ENCODE measurements at places on chromosomes 12 and 14. TPM values are rescaled to one million over a fixed set of nuclear protein-coding genes. Genes with fewer than 3 reads are reported as not detected.

CAND1 gene
- total RNA-seq: 195 TPM

FGF6 gene
- total RNA-seq: not detected

PPM1A gene
- total RNA-seq: 62.2 TPM

MSI1 gene
- total RNA-seq: 229 TPM

ISCU gene
- 48.4 TPM for total RNA-seq

PPM1H gene
- 6.3 TPM for total RNA-seq

DNA sequence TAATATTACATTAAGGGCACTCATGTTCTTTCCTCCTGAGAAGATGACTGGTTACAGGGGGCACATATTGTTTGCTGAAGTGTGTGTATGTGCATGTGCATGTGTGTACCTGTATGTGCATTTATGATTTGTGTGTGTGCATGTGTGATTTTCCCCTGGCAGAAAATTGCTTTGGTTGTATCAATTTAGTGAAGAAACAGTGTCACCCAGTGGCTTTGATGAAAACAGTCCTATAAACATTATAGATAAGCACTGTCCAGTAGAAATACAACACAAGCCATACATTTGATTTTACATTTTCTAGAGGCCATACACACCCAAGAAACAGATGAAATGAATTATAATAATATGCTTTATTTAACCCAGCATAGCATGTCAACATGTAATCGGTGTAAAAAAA is 8.6 kb downstream of the PDE3A start:
- no peaks in the 10 kb centered on the region for H3K36me3 ChIP-seq
- H3K27me3 ChIP-seq: peaks cover 4% of the 10 kb centered on the region
- H3K27ac ChIP-seq: no peak overlapping the region

DNA sequence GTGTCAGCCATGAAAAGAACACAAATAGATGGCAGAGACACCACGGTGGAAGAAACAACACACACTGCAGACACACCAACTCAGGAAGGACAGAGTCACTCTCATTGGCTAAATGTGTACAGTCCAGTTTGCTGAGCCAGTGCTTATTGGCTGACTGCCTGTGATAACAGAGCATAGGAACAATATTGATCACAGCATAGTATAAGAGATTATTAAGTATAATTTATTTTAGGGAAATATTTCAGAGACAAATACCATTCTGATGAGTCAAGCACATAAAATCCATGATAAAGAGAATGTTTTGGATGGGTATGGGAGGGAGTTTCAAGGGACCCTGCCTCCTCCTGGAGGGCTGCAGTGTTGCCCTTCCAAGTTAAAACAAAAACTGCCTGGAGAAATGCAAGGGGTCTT is 50.9 kb downstream of the BTG1 start:
- no peak overlapping the region for H3K27ac ChIP-seq
- no peaks in the 10 kb centered on the region for H3K4me1 ChIP-seq
- no peaks in the 10 kb centered on the region for H3K27me3 ChIP-seq
- H3K4me3 ChIP-seq: no peak overlapping the region
- DNase-seq: no peak

DNA sequence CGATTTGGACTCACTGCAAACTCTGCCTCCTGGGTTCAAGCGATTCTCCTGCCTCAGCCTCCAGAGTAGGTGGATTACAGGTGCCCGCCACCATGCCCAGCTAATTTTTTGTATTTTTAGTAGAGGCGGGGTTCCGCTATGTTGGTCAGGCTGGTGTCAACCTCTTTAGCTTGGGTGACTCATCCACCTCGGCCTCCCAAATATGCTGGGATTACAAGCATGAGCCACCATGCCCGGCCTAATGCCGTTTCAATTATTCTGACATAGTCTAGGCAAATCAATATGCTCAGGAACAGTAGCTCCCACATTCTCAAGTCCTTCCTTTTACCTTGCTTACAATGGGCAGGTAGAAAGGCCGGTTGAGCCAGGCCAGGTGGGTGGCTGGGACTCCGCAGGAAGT is 82.0 kb upstream of the EEA1 start:
- no peak for DNase-seq
- H3K36me3 ChIP-seq: no peaks in the 10 kb centered on the region
- no peaks in the 10 kb centered on the region for H3K4me1 ChIP-seq
- H3K27me3 ChIP-seq: peaks cover 2% of the 10 kb centered on the region
- H3K4me3 ChIP-seq: no peak overlapping the region

DNA sequence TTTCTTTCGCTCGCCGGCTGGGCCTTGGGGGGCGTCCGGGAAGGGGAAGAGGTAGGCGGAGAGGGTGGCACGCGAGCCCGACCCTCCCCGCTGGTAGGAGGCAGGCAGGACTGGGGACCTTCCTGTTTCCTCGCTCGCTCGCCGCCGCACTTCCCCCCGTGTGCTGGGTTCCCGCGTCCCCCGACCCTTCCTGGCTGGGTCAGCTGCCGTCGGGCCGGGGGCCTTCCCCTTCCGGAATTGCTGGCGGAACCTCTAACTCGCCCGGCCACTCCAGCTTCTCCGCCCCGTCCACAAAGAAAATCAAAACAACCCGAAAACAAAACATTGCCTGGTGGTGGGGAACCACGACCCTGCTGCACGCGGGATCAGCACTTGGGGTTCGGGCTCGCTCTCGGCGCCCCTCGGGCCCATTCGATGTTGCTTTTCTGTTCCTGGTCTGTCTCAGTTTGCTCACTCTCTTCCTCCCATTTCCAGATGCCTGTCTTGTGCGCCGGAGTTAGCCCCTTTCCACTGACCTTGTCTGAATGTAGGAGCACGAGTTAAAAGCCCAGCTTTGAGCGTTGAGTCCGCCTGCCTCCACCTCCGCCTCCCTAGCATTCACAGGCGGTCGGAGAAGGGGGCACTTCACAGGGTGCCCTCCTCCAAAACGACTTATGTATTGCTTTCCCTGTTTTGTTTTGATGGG is 581 bp downstream of the PAPOLA start:
- H3K36me3 ChIP-seq: no peaks in the 10 kb centered on the region
- peak overlapping the region; percentile 95 for H3K27ac ChIP-seq
- DNase-seq: peak; percentile 73
- peaks cover 6% of the 10 kb centered on the region for H3K27me3 ChIP-seq
- peaks cover 22% of the 10 kb centered on the region for H3K4me1 ChIP-seq
- peak overlapping the region; percentile 99 for H3K4me3 ChIP-seq

- H3K27me3 ChIP-seq: peaks cover 5% of the 10 kb centered on the region
- peaks cover 31% of the 10 kb centered on the region for H3K4me1 ChIP-seq
- no peak for DNase-seq
- no peaks in the 10 kb centered on the region for H3K36me3 ChIP-seq
- peak overlapping the region; percentile 29 for H3K27ac ChIP-seq
These were observed 51.2 kb downstream of the GALNT8 start for GRCh38 chr12:4771172-4771959.

- H3K4me1 ChIP-seq: peaks cover 26% of the 10 kb centered on the region
- H3K4me3 ChIP-seq: peak overlapping the region; percentile 20
- peaks cover 11% of the 10 kb centered on the region for H3K27me3 ChIP-seq
- no peaks in the 10 kb centered on the region for H3K36me3 ChIP-seq
- H3K27ac ChIP-seq: no peak overlapping the region
These were observed 10.3 kb downstream of the FBRSL1 start for GRCh38 chr12:132500142-132500855.

GRCh38 chr14:65344011-65344410 is 68.5 kb upstream of the FUT8 start:
- H3K27me3 ChIP-seq: peaks cover 2% of the 10 kb centered on the region
- no peak for DNase-seq
- no peak overlapping the region for H3K4me3 ChIP-seq
- no peaks in the 10 kb centered on the region for H3K36me3 ChIP-seq

DNA sequence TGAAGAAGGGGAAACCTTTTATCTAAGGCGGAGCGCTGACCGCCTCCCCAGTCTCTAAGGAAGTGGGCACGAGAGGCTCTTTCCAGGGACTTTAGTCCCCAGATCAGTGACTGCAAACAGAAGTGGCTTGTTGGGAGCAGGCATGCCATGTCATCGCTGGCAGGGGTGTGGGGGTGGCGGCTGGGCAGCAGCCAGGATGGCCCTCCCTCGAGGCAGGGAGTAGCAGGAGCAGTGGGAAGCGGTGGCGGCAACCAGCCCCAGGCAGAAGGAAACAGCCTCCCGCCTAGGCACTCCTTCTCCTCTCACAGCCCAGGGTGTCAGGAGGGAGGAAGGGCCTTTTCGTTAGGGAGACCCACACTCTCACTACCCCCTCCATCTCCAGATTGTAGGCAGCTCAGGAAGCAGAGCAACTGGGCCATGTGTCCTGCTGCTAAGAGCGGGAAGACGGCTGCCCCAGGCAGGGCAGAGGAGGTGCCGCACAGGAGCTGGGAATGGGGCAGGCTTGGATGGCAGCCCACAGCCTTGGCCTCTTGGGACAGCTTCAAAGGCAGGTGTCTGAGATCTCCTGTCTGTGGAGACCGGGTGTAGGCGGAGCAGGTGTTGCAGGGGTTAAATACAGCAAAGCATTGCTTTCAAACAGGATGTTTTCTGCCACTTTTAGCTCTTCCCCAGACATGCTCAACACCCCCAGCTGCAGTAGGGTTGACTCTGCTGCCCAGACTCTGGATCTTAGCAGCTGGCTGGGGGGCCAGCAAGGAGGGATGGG is 21.8 kb downstream of the VDR start:
- no peak for DNase-seq
- no peaks in the 10 kb centered on the region for H3K4me1 ChIP-seq
- H3K27me3 ChIP-seq: no peaks in the 10 kb centered on the region
- H3K36me3 ChIP-seq: no peaks in the 10 kb centered on the region

GRCh38 chr12:108519558-108519957 is 4.5 kb downstream of the FICD start:
- no peak overlapping the region for H3K4me3 ChIP-seq
- no peak overlapping the region for H3K27ac ChIP-seq
- peaks cover 3% of the 10 kb centered on the region for H3K27me3 ChIP-seq
- H3K4me1 ChIP-seq: no peaks in the 10 kb centered on the region

GRCh38 chr14:52080808-52081755 is 12.2 kb upstream of the NID2 start:
- no peak overlapping the region for H3K27ac ChIP-seq
- H3K27me3 ChIP-seq: no peaks in the 10 kb centered on the region
- H3K36me3 ChIP-seq: peaks cover 12% of the 10 kb centered on the region
- no peak overlapping the region for H3K4me3 ChIP-seq
- no peaks in the 10 kb centered on the region for H3K4me1 ChIP-seq

DNA sequence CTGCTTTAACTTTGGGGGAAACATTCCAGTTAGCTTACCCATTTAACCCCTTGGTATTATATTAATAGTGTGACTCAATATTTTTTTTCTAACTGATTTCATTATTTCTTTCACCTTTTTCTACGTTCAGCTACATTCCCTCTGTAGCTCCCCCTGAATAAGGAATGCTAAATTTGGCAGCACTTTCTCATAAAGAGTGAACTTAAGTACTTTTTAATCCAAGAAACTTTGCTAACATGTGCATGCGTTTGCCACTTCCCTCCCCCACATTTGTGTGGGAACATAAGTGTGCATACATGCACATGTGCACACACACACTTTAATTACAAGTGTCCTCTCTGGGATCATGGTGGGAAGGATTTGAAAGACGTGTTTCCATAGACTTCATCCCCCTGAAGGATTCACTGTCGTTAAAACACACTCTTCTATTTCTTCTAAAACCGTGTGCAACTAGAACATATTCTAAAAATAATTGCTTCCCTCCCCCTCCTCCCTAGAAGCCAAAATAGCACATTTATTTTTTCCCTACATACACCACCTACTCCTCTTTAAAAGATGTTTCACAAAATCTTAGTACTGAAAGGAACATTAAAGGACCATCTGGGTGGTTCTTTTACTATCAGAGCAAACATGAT is 142.6 kb downstream of the PPM1H start:
- H3K27ac ChIP-seq: no peak overlapping the region
- peaks cover 31% of the 10 kb centered on the region for H3K4me1 ChIP-seq
- H3K36me3 ChIP-seq: no peaks in the 10 kb centered on the region
- DNase-seq: no peak

- DNase-seq: no peak
- no peak overlapping the region for H3K4me3 ChIP-seq
- peaks cover 3% of the 10 kb centered on the region for H3K4me1 ChIP-seq
- H3K27me3 ChIP-seq: no peaks in the 10 kb centered on the region
- H3K27ac ChIP-seq: no peak overlapping the region
These were observed 120.4 kb downstream of the HMGA2 start for GRCh38 chr12:65944637-65945036.

GRCh38 chr12:62914443-62915203 is 20.3 kb downstream of the PPM1H start:
- peaks cover 21% of the 10 kb centered on the region for H3K4me1 ChIP-seq
- no peak overlapping the region for H3K4me3 ChIP-seq
- DNase-seq: no peak
- peak overlapping the region; percentile 4 for H3K27ac ChIP-seq
- peaks cover 2% of the 10 kb centered on the region for H3K27me3 ChIP-seq
- no peaks in the 10 kb centered on the region for H3K36me3 ChIP-seq

DNA sequence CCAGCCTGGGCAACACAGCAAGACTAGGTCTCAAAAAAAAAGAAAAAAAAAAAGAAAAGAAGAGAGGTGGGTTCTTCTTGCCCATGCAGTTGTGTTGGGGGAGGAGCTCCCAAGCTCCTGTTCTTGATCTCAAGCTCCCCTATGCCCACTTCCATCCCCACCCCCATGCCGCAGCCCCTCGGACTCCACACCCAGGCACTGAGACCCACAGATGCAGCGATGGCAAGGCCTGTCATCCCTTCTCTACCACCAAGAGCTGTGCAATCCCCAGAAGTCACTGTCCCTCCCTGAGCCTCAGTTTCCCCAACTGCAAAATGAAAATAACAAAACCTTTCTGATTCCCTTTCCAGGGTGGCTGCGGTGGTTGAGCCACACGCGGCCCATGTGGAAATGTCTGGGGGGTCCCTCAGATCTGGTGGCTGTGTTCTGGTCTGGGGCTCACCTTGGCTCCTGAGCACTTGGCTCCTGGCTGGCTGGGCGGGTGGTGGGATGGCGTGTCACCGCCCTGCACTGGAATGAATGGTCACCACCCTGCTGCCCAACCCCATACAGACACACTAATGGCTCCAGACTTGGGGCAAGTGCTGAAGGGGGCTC is 22.6 kb upstream of the KIF26A start:
- H3K4me1 ChIP-seq: no peaks in the 10 kb centered on the region
- H3K4me3 ChIP-seq: no peak overlapping the region
- H3K36me3 ChIP-seq: no peaks in the 10 kb centered on the region
- H3K27ac ChIP-seq: no peak overlapping the region
- peaks cover 22% of the 10 kb centered on the region for H3K27me3 ChIP-seq

DNA sequence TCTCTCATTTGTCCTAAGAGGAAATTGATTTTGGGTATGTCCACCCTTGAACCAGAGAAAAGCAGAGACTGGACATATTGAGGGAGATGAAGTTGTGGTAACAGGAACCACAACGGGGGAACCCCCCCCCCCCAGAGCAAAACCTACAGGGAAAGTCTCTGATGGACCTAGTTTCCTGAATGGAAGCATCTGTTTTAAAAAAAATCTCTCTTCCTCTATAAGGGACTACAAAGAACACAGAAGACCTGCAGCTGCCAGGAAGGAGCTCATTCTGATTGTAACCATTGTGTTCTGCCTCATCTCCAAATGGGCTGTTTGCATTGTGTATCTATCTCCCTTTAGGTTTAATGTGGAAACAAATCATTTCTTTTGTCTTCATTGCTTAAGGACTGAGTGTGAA is 13.4 kb downstream of the C1S start:
- no peak overlapping the region for H3K27ac ChIP-seq
- H3K4me1 ChIP-seq: no peaks in the 10 kb centered on the region
- H3K27me3 ChIP-seq: peaks cover 3% of the 10 kb centered on the region
- no peak for DNase-seq

GRCh38 chr14:79544698-79545070 is 666.6 kb downstream of the DIO2 start:
- no peak overlapping the region for H3K4me3 ChIP-seq
- H3K4me1 ChIP-seq: peaks cover 2% of the 10 kb centered on the region
- H3K27ac ChIP-seq: no peak overlapping the region
- no peaks in the 10 kb centered on the region for H3K27me3 ChIP-seq
